ENCODE measurements at places on chromosomes 7 and 10. TPM values are rescaled to one million over a fixed set of nuclear protein-coding genes. Genes with fewer than 3 reads are reported as not detected.

Gene ZNF862
- polyA plus RNA-seq = 11.2 TPM

Gene PLXDC2
- 25.9 TPM for polyA plus RNA-seq

Gene KCND2
- polyA plus RNA-seq = 0.20 TPM

Gene TRPV5
- not detected for polyA plus RNA-seq

Gene LLCFC1
- polyA plus RNA-seq = not detected

Gene PHKG1
- polyA plus RNA-seq = 13.0 TPM

Gene PRLHR
- 0.16 TPM for polyA plus RNA-seq
